ENCODE measurements at places on chromosomes 12 and 14. TPM values are rescaled to one million over a fixed set of nuclear protein-coding genes. Genes with fewer than 3 reads are reported as not detected.

GRCh38 chr12:49126852-49127763 is 4.1 kb downstream of the TUBA1B start:
- no peaks in the 10 kb centered on the region for H3K27me3 ChIP-seq
- H3K36me3 ChIP-seq: peaks cover 45% of the 10 kb centered on the region
- no peak for DNase-seq
- peak overlapping the region; percentile 29 for H3K4me3 ChIP-seq
- peaks cover 26% of the 10 kb centered on the region for H3K4me1 ChIP-seq

DNA sequence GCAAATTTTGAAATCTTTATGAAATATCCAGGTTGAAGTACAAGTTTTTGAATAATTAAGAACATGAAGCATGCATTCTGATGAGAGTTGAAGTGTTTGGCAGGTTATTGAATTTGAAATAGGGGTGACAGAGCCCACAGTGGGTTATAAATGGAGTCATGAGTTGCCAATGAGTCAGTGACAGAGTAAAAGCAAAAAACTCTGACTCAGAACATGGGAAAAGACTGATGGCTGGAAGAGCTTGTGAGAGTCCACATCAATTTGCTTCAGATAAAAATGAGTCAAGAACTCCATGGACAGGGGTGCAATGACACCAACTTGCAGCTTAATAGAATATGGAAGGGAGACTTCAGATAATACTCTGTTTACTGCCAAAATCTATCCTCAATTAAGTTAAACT is 105.3 kb downstream of the SLC6A15 start:
- no peak overlapping the region for H3K4me3 ChIP-seq
- no peak for DNase-seq
- H3K4me1 ChIP-seq: no peaks in the 10 kb centered on the region
- H3K27me3 ChIP-seq: no peaks in the 10 kb centered on the region
- no peaks in the 10 kb centered on the region for H3K36me3 ChIP-seq

DNA sequence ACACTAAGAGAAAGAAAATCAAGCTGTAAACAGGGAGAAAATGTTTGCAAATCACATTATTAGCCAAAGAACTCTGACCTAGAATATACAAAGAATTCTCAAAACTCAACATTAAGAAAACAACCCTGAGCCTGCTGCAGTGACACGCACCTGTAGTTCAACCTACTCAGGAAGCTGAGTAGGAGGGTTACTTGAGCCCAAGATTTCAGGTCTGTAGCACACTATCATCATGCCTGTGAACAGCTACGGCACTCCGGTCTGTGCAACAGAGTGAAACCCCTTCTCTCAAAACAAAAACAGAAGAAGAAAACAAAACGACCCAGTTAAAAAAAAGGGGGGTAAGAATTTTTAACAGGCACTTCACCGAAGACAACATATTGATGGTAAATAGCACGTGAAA is 20.8 kb downstream of the SAV1 start:
- no peak overlapping the region for H3K27ac ChIP-seq
- no peaks in the 10 kb centered on the region for H3K4me1 ChIP-seq

DNA sequence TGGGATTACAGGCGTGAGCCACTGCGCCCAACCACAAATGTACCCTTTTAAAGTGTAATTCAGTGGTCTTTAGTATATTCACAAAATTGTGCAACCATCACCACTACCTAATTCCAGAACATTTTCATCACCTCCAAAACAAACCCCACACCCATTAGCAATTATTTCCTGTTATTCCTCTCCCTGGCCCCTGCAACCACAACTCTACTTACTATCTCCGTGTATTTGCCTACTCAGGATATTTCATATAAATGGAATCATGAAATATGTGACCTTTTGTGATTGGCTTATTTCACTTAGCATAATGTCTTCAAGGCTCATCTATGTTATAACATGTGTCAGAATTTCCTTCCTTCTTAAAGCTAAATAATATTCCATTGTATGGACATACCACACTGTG is 16.0 kb upstream of the AQP2 start:
- H3K4me3 ChIP-seq: no peak overlapping the region
- H3K36me3 ChIP-seq: no peaks in the 10 kb centered on the region
- no peak for DNase-seq

- no peak overlapping the region for H3K27ac ChIP-seq
- no peak overlapping the region for H3K4me3 ChIP-seq
- peaks cover 2% of the 10 kb centered on the region for H3K4me1 ChIP-seq
- no peak for DNase-seq
These were observed 356.5 kb downstream of the DAD1 start for GRCh38 chr14:22232486-22232885.

TXNDC16 gene
- total RNA-seq: 4.6 TPM

DNA sequence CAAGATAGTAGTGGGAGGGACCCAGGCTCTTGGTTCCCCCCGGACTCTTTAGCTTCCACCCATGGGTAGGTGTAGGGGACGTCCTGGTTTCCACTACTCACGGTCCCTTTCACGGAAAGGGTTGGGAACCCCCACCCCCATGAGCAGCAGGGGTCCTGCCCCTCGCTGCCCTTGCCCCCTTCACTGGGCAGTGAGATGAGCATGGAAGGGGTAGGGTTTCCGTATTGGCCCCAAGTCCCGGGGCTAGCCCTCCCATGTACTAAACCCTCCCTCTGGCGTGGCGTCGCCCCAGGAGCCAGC is 12.7 kb downstream of the AGAP2 start:
- H3K27me3 ChIP-seq: no peaks in the 10 kb centered on the region
- H3K4me3 ChIP-seq: no peak overlapping the region
- no peaks in the 10 kb centered on the region for H3K4me1 ChIP-seq
- no peak for DNase-seq
- H3K27ac ChIP-seq: no peak overlapping the region

NUDT14 gene
- total RNA-seq: 15.8 TPM

DNA sequence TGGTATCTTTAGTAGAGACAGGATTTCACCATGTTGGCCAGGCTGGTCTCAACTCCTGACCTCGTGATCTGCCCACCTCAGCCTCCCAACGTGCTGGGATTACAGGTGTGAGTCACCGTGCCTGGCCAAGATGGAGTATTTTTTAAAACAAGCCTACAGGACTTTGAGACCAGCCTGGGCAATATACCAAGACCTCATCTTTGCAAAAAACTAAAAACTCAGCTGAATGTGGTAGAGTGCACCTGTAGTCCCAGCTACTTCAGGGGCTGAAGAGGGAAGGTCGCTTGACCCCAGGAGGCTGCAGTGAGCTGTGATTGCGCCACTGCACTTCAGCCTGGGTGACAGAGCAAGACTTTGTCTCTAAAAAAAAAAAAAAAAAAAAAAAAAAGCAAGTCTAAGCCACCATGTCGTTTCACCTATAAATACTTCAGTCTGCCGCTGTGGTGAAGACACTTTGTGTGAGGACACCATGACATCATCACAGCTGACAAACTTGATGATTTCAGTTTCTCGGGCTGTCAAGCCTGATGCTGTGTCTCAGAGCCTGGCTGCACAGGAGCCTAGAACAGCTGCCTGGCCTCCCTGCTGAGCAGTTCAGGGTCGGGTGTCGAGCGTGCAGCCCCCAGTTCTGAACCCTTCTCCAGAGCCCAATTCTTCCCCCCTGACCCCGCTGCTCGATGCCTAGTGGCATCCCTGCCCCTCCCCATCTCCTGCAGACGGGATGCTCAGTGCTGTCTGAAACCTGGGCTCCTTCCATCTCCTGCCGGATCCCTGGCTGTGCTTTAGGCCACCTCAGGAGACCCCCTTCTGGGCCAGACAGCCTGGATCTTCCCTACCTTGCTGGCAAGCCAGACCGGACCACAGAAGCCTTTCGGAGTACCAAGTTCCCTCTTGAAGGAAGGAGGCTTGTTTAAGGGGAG is 119.2 kb upstream of the EVL start:
- peak overlapping the region; percentile 18 for H3K4me3 ChIP-seq
- no peaks in the 10 kb centered on the region for H3K36me3 ChIP-seq
- H3K27ac ChIP-seq: no peak overlapping the region
- peak; percentile 46 for DNase-seq

- no peak for DNase-seq
- no peaks in the 10 kb centered on the region for H3K36me3 ChIP-seq
- H3K27ac ChIP-seq: no peak overlapping the region
- H3K27me3 ChIP-seq: peaks cover 5% of the 10 kb centered on the region
These were observed 703.0 kb upstream of the LRFN5 start for GRCh38 chr14:40903709-40904108.

DNA sequence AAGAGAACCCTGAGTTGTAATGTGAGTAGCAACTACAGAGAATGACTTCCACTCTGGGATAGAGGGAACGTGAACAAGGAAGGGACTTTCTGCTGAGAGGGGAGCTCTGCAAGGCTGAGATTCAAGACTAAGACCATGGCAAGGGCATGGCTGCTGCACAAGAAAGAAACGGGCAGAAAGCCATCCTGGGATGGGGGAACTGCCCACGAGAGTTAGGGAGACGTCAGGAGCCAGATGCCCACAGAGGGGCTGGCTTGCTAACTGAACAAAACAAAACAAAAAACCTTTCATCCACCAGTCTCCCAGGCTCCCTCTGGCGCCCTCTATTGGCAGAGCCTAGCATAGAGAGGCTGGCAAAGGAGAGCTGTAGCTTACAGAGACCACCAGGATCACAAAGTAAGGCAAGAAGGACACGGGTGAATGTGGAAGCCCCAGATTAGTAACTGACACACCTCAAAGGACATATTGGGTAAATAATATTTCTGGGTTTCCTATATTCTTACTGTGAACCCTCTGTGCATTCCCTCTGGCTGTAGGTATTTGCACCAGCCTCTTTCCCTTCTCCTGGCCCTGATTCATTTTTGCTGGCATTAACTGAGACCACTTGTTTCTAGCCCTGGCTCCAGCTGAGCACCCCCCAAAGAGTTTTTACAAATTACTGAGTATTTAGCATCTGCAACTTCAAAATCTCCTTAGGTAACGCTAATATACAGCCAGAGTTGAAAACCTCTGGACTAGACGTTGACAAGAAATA is 338.3 kb downstream of the EMP1 start:
- H3K4me1 ChIP-seq: no peaks in the 10 kb centered on the region
- H3K27ac ChIP-seq: no peak overlapping the region
- H3K4me3 ChIP-seq: no peak overlapping the region
- peak; percentile 65 for DNase-seq
- H3K27me3 ChIP-seq: peaks cover 12% of the 10 kb centered on the region
- no peaks in the 10 kb centered on the region for H3K36me3 ChIP-seq

TRPV4 gene
- total RNA-seq: not detected
